ENCODE measurements at places on chromosomes 7 and 10.

GRCh38 chr10:26556748-26557640 lies 118.9 kb downstream of the APBB1IP start:
- peak; percentile 50 for DNase-seq

- DNase-seq: no peak
Observed at GRCh38 chr7:19675816-19676215, 33.0 kb downstream of the POLR1F start.

DNA sequence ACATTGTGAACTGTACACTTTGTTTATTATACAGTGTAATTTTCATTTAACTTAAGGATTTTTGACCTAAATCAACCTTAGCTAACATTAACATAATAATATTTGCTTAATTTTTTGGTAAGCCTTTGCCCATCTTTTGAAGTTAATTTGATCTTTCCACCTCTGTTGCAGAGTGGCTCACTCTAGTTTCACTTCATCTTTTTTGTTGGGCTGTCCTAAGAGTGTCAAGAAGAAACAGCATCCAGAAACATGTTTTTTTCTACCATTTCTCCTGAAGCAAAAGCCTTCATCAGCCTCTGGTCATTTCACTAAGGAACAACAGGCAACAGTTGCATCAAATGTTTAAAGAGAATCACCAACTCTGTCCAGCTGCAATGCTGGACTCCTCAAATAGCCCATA lies 824.7 kb downstream of the REEP3 start:
- no peak for DNase-seq

- DNase-seq: peak; percentile 39
Observed at GRCh38 chr10:124119946-124120345, 26.5 kb upstream of the CHST15 start.

DNA sequence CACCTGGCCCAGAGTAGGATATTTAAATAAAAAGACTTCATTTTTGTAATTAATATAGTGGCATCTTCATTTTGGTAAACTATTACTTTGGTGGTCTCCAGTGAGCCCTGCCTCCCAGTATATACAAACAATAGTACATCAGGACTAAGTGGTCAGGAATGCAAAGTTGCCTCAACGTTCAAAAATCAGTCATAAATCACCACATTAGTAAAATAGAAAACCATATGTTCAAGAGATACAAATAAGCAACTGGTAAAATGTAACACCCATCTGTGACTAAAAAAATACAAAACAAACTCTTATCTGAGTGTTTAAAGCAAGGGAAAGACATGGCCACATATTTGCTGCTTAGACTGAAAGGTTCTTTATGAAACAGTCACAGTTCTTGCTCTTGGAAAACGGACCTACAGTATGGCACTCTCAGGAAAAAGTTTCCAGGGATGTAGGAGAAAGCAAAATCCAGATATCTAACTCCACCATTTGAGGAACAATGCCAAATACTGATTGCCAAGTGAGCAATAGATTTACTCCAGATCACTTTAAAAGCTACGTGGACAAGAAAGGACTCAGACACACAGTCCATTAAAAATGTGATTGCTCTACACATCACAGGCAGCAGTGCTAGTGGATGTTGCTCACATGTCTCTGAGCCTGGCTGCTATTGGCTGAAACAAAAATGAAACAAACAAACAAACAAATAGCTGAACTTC lies 15.1 kb upstream of the RHOBTB1 start:
- no peak for DNase-seq

- DNase-seq: no peak
Observed at GRCh38 chr7:85695533-85695932, 508.7 kb upstream of the SEMA3D start.

- peak; percentile 86 for DNase-seq
Observed at GRCh38 chr10:103584216-103585010, 90.9 kb downstream of the NEURL1 start.

- DNase-seq: no peak
Observed at GRCh38 chr7:108561047-108561619, 8.4 kb downstream of the THAP5 start.

GRCh38 chr7:104852386-104852785 lies 161.6 kb upstream of the KMT2E start:
- DNase-seq: no peak

GRCh38 chr10:68594405-68594804 lies 34.3 kb downstream of the TET1 start:
- no peak for DNase-seq

DNA sequence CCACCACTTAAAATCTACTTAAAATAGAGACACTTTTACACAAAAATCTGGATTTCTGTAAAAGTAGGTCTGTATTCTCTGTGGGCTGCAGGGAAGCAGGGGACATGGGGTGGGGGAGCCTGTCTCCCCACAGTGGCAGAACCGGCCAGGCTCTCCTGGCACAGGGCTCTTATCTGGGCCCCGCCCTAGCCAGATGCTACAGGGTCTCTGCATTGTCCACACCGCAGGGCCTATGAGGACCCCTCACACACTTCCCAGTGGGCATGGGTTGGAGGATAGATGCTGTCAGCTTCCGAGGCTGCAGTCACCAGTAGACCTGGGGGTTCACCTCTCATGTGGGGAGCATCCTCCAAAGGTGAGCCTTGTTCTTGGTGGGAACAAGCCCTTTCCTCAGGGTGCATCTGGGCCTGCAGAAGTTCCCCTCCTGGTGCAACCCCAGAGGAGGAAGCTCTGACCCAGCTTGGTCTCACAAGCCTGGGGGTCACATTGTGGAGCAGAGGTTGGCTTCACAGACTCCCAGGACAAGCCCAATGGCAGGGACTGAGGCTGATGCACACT lies 15.4 kb upstream of the MYL7 start:
- no peak for DNase-seq

GRCh38 chr10:44743535-44743934 lies 167.6 kb upstream of the TMEM72 start:
- DNase-seq: no peak

- no peak for DNase-seq
Observed at GRCh38 chr10:75013007-75013406, 98.4 kb upstream of the SAMD8 start.

GRCh38 chr10:14995964-14996565 lies 36.9 kb downstream of the MEIG1 start:
- no peak for DNase-seq

- no peak for DNase-seq
Observed at GRCh38 chr7:135368416-135369186, 135.0 kb downstream of the STRA8 start.

- peak; percentile 68 for DNase-seq
Observed at GRCh38 chr10:128035557-128035973, 90.7 kb downstream of the MKI67 start.

DNA sequence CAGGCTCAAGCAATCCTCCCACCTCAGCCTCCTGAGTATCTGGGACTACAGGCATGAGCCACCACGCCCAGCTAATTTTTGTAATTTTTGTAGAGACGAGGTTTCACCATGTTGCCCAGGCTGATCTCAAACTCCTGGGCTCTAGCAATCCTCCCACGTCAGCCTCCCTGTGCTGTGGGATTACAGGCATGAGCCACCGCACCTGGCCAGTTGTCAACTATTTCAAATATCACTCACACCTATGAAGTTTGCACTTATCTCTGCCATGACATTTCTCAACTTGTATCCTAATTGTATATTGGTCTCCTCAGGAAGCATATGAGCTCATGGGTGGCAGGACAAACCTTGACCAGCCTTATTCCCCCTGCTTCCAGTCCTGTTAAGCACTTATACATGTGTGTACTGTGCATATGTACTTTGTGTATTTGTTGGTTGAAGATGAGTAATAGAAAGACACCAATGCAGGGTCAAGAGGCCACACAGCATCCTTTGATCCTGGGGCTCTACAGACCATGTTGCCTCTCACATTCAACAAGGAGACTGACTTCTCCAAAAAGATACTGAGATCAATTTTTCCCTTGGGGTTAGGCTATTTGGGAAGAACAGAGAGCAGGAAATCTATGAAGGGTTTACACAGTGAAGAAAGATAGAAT lies 82.2 kb downstream of the SLC16A9 start:
- DNase-seq: no peak

GRCh38 chr7:87471473-87471872 lies 4.0 kb downstream of the ABCB4 start:
- DNase-seq: no peak

- no peak for DNase-seq
Observed at GRCh38 chr7:13846386-13846785, 143.1 kb downstream of the ETV1 start.

- no peak for DNase-seq
Observed at GRCh38 chr10:119537953-119538630, 4.4 kb downstream of the RGS10 start.

GRCh38 chr10:30357806-30358205 lies 8.7 kb upstream of the MTPAP start:
- DNase-seq: no peak

- no peak for DNase-seq
Observed at GRCh38 chr10:7230951-7231350, 179.9 kb downstream of the SFMBT2 start.

DNA sequence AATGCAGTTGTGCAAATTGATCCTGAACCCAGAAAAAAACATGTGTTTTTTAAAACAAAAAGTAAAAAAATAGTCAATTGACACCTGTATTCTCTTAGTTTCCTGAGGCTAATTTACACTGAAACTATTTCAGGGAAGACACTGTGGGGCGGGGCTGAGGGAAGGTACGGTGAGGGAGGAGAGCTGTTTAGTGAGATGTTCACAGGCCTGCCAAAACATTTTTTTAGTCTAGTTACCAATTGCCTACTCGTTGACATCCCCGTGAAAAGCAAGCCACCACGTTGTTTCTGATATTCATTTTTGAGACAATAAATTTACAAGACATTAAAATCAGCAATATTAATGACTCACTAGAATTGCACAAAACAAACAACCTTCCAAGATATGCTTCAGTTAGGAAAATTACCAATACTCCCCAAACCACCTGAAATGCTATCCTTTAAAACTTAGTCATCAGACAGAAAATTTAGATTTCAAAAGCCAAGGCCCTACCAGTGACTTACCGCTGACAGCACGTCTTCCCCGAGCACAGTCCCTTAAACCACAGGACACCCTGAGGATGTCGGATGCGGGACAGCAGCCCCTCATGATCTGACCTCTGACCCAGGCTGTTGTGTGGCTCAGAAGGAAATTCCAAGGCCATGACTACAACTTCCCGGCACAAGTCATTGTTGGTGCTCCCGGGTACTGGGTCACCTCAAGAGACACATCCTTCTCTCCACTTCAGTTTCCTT lies 279.2 kb downstream of the PRPF18 start:
- no peak for DNase-seq

DNA sequence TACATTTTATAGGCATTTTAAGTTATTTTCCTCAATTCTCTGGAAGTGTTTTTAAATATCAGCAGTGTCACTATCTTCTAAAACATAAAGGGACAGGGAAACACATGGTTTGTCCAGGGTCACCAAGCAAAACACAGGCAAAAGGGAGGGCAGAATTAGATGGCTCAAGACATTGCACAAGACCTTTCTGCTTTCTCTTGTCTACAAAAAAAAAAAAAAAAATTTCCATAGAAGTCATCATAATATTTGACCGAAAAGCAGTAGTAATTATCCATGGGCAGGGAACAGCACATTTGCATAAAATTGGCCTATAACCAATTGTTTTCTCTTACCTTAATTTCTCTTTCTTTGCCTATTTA lies 703.1 kb upstream of the FZD8 start:
- no peak for DNase-seq

DNA sequence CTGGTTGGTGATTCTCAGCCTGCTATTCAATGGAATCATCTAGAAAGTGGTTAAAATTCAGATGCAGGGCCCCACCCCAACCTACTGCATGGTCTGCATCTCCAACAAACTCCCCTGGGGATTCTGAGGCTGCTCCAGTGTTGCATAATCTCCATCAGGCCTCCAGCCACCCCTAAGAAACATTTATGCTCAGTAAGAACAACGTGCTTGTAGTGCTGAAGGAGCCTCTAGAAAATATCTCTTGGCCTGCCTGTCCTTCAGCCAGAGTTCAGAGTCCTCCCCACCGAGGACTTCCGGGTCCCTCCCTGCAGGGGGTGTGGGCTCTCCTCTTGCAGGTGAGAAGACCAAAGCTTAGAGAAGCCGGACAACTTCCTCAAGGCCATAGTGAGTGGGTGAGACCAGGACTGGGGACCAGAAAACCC lies 159.8 kb downstream of the SH3PXD2A start:
- no peak for DNase-seq

GRCh38 chr7:37920849-37921805 lies 687 bp downstream of the EPDR1 start:
- DNase-seq: no peak

DNA sequence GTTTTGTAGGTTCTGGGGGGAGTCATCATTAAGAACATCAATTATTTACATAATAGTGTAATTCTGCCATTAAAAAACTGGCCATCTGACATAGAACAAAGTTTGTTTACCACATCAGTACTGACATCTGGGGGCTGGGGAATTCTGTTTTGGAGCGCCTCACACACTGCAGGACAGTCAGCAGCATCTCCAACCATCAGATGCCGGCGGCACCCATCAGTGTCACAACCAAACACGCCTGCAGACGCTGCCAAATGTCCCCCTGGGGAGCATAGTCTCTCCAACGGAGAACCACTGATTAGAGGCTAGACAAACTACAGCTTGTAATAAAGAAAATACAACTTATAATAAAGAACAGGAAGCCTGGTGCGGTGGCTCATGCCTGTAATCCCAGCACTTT lies 26.0 kb downstream of the GNA12 start:
- no peak for DNase-seq

- no peak for DNase-seq
Observed at GRCh38 chr7:79037001-79037400, 416.5 kb downstream of the MAGI2 start.

- DNase-seq: no peak
Observed at GRCh38 chr7:85612514-85612913, 425.7 kb upstream of the SEMA3D start.

DNA sequence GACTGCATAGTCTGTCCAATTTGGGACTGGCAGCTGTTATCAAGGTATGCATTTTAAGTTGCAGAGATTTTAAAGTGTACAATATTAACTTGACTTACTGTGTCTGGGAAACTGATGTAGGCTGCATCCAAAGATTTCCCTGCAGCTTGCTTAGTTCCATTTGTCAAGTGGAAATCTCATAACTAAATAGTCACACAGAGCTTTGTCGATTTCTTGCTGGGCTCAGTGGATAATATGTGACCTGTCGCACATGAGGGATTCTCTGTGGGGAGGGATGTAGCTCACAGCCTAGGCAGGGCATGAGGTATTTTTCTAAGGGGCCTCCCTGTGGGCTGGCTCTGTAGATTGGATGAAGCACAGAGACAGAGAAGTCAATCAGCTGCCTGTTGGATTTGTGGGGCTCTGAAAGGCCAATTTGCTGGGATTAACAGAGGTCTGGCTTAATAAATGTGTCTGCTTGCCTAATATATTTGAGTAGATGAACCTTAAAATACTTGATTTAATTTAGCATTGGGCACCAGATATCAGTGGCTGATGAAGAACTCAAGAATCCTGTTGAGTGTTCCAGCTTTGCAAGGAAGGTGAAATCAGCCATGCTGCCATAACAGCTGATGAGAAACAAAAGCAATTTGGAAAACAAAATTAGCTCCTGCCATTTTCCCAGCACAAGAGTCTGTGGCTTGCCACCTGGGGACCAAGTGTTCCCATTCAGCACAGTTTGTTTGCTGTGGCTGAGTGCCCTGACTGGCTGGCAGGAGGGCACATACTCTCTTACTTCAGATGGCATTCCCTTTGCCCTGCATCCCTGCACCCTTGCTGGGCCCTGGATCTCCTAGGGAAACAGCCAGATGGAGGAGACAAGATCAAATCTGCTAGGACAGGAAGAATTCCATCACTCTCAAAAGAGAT lies 598.5 kb downstream of the SORCS3 start:
- DNase-seq: no peak
